ENCODE measurements at places on chromosomes 1 and 21. TPM values are rescaled to one million over a fixed set of nuclear protein-coding genes. Genes with fewer than 3 reads are reported as not detected.

- no peaks in the 10 kb centered on the region for H3K36me3 ChIP-seq
- no peaks in the 10 kb centered on the region for H3K4me1 ChIP-seq
- DNase-seq = no peak
Measured at GRCh38 chr1:75964760-75965408, 32.7 kb upstream of the ASB17 start.

DNA sequence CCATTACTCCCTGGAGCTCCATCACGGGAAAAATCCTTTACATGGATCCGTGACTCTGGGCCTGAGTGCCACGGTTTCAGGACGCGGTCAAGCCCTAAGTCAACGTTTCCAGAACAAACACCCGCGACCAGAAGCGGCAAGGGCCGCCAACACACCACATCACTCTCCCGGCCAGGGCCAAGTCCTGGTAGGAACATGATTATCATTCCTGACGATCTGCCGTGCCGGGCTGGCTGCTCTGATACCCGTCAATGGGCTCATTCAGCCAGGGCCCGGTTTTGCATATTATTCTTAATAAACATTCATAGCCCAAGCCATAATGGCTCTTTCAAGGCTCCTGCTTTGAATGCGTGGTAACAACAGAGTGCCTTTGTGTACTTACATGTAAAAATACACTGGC, 44.6 kb upstream of the SIM2 start:
- no peak for DNase-seq
- peaks cover 8% of the 10 kb centered on the region for H3K27me3 ChIP-seq
- H3K4me1 ChIP-seq = no peaks in the 10 kb centered on the region

DNA sequence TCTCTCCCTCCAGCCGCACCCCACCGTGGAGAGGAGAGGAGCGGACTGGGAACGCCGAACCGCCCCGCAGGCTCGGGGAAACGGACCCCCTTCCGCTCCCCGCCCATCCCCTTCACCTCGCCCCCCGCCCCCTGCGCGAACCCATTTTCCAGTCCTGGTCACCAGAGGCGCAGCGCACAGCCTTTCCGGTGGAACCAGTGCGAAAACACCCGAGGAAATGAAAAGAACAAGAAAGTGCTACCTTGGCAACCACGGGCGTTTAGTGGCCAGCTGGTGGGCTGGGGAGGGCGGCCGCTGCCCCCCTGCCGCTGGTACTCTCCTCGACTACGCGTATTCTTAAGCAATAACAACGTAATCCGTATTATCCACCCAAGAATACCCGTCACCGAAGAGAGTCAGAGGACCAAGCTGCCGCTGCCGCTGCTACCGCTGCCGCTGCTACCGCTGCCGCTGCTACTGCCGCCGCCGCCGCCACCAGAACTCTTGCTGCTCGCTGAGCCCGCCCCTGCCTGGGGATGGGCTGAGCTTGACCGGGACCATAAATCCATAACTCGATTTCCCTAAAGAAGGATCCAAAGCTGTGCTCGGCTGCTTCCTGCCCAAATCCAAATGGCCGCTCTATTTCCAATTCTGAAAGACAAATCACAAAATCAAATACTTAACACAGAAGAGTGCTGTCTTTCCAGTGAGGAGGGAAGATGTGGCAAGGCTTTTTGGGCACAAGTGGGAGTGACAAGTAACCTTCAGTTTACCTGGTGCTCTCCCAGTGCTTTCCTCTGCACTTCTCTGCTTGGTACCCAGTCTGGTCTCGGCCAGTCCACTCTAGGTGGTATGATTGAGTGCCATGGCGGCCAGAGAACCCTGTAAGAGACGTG, 125.2 kb upstream of the DPYD start:
- DNase-seq = peak; percentile 78
- H3K4me1 ChIP-seq = peaks cover 20% of the 10 kb centered on the region
- no peak overlapping the region for H3K27ac ChIP-seq
- H3K4me3 ChIP-seq = peak overlapping the region; percentile 33

DNA sequence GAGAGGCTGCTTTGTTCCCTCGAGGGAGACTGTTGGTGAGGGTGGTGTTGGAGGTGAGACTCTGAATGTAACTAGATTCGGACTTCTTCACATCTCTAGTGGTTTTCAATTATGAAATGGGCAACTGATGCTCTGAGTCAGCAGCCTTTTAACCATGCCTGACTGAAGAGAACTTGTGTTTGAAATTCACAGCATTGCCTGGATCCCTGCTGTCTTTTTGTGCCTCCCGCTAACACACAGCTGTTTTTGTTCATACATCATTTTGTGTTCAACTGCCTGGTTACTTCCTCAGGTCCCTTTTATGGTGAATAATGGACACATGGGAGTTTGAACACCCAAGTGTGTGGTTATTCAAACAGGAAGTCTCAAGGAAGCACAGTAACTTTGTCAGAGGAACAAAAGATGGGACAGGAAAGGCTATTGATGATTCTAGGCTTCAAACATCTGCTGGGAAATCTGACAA, 16.8 kb downstream of the LAMC1 start:
- no peaks in the 10 kb centered on the region for H3K27me3 ChIP-seq
- H3K4me1 ChIP-seq = peaks cover 5% of the 10 kb centered on the region
- DNase-seq = no peak
- no peaks in the 10 kb centered on the region for H3K36me3 ChIP-seq
- no peak overlapping the region for H3K4me3 ChIP-seq

GRCh38 chr1:234413990-234414389, 40.7 kb downstream of the COA6 start:
- no peak overlapping the region for H3K27ac ChIP-seq
- DNase-seq = no peak
- no peaks in the 10 kb centered on the region for H3K27me3 ChIP-seq
- no peaks in the 10 kb centered on the region for H3K4me1 ChIP-seq
- peaks cover 59% of the 10 kb centered on the region for H3K36me3 ChIP-seq

DNA sequence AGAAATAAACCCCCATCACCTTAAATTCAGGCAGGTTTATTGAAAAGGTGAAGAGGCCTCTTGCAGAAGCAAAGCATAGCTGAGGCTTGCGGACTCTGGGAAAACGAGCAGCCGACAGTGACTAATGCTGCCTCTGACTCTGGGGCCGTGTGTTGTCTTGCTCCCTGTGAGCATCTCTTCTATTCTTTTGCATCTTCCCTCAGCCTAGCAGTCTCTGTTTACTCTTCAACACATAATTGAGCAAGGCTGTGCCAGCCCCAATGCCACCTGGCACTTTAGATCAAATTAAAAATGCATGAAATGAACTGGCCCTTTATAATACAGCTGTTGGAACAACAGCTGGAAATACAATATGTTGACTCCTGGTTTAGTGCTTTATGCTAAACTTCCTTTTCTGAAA, 18.4 kb upstream of the REG4 start:
- no peak overlapping the region for H3K4me3 ChIP-seq
- H3K36me3 ChIP-seq = no peaks in the 10 kb centered on the region
- DNase-seq = no peak
- H3K27ac ChIP-seq = no peak overlapping the region

- peaks cover 10% of the 10 kb centered on the region for H3K4me1 ChIP-seq
- H3K27ac ChIP-seq = no peak overlapping the region
- H3K36me3 ChIP-seq = no peaks in the 10 kb centered on the region
- DNase-seq = no peak
- no peak overlapping the region for H3K4me3 ChIP-seq
Measured at GRCh38 chr1:169100208-169100607, 6.3 kb upstream of the ATP1B1 start.

GRCh38 chr1:27120854-27121253, 34.1 kb downstream of the SLC9A1 start:
- no peaks in the 10 kb centered on the region for H3K27me3 ChIP-seq
- DNase-seq = no peak
- peaks cover 50% of the 10 kb centered on the region for H3K4me1 ChIP-seq
- no peak overlapping the region for H3K4me3 ChIP-seq
- H3K27ac ChIP-seq = peak overlapping the region; percentile 81

DNA sequence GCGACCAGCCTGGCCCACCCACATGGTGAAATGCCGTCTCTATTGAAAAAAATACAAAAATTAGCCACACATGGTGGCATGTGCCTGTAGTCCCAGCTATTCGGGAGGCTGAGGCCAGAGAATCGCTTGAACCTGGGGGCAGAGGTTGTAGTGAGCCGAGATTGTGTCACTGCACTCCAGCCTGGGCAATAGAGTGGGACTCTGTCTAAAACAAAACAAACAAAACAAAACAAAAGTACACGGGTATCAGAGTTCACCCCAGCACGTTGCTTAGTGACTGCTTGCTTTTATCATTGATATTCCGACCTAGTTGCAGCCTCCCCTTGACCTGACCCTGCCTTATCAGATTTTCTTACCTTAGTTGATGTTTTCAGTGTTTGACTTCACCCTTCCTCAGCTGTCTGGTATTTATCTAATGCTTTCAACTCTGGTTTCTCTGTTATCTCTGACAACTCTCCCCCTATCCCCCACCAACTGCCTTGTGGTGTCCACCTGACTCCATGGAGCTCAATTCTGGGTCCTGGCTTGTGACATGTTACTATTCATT, 5.1 kb downstream of the TLCD4 start:
- H3K27ac ChIP-seq = no peak overlapping the region
- H3K4me3 ChIP-seq = no peak overlapping the region
- no peak for DNase-seq
- H3K4me1 ChIP-seq = peaks cover 6% of the 10 kb centered on the region

DNA sequence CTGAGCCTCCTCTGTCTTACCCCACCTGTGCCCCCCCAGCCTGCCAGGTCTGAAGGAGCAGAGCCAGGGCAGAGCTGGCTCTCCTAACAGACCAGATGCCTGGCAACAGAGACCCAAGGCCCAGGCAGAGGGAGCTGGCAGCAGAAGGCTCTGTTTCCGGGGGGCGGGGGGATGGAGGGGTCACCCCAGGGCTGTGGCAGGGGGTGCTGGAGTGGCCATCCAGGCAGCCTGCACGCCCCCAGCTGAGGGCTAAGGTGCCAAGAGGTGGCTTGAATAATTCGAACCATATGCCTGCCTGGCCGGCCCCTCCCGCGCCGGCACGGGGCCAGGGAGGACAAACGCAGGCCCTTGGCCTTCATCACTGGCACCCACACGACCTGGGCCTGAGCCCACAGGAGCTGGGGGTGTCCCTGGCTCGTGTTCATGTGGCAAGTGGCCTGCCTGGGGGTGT, 16.0 kb upstream of the PLEKHG5 start:
- H3K4me3 ChIP-seq = no peak overlapping the region
- no peak overlapping the region for H3K27ac ChIP-seq
- H3K36me3 ChIP-seq = no peaks in the 10 kb centered on the region
- peaks cover 27% of the 10 kb centered on the region for H3K27me3 ChIP-seq
- peaks cover 4% of the 10 kb centered on the region for H3K4me1 ChIP-seq

DNA sequence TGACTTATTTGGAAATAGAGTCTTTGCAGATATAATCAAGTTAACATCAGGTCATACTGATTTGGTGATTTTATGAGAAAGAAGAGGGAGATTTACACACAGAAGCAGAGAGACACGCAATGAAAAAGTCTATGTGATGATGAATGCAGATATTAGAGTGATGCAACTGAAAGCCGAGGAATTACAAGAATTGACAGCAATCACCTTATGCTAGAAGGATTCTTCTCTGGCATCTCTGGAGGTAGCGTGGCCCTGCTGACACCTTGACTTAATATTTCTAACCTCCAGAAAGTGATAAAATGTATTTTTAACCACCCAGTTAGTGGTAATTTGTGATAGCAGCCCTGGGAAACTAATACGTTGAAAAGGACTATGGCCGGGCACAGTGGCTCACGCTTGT, 14.2 kb upstream of the CFH start:
- H3K36me3 ChIP-seq = no peaks in the 10 kb centered on the region
- no peak for DNase-seq
- H3K4me3 ChIP-seq = no peak overlapping the region
- H3K4me1 ChIP-seq = no peaks in the 10 kb centered on the region
- no peak overlapping the region for H3K27ac ChIP-seq

GRCh38 chr1:26350701-26351589, 3.0 kb downstream of the CRYBG2 start:
- H3K27ac ChIP-seq = no peak overlapping the region
- H3K4me1 ChIP-seq = no peaks in the 10 kb centered on the region
- DNase-seq = no peak

- H3K36me3 ChIP-seq = peaks cover 52% of the 10 kb centered on the region
- H3K4me3 ChIP-seq = no peak overlapping the region
- H3K27me3 ChIP-seq = no peaks in the 10 kb centered on the region
- no peak for DNase-seq
- no peaks in the 10 kb centered on the region for H3K4me1 ChIP-seq
Measured at GRCh38 chr1:19623523-19623922, 20.6 kb upstream of the NBL1 start.

DNA sequence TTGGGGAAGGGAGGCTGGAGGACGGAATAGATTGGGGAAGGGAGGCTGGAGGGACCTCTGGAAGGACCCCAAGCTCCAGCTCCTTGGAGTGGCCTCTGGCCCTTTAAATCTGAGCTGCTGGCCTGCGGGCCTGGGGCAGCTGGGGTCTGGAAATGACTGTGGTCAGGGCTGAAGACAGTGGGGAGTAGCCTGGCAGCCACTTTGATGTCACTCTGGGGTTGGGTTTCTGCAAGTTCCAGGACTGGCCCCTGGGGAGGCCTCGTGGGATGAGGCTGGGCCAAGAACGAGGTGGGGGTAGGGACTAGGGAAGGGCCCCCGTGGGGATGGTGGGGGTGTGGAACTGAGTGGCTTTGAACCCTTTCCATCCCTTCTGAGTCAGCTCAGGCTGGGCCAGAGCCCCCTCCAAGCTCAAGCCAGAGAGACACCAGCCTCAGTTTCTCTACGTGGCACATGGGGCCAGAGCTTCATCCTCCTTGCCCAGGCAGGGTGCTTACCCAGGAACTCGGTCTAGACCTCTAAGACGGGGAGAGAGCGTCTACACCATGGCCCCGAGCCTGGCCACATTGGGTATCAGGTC, 59.7 kb downstream of the ALPL start:
- peaks cover 65% of the 10 kb centered on the region for H3K36me3 ChIP-seq
- H3K27ac ChIP-seq = no peak overlapping the region
- H3K4me3 ChIP-seq = no peak overlapping the region
- H3K4me1 ChIP-seq = peaks cover 9% of the 10 kb centered on the region
- DNase-seq = no peak
- no peaks in the 10 kb centered on the region for H3K27me3 ChIP-seq

Gene S100A7
- not detected for total RNA-seq

Gene FCRL2
- 0.99 TPM for total RNA-seq

Gene LYSMD1
- total RNA-seq = 5.8 TPM

Gene SLAMF9
- total RNA-seq = not detected

Gene NR1I3
- total RNA-seq = not detected

Gene LRRC53
- total RNA-seq = not detected

Gene PRDX1
- 427 TPM for total RNA-seq

Gene S100A12
- total RNA-seq = 178 TPM

Data from left lung (tissue), 14 donors.